Activated CD4-positive, alpha-beta T cell treated with anti-CD3 and anti-CD28 coated beads, Interleukin-2, amount 50 U/mL, for 24 hours (primary cell): ENCODE measurements at places on chromosomes 1 and 21.
A peak's percentile ranks its signal among the peaks of the same experiment; 100 is the strongest.

- DNase-seq = no peak
These were observed at the start of gene OR2T4 for GRCh38 chr1:248361121-248361715. OR2T4 (plus strand) TSS chr1:248361665; CDS start chr1:248361665, 0 bp downstream.

GRCh38 chr1:37177230-37177864, 143.0 kb upstream of the GRIK3 start:
- DNase-seq = no peak

DNA sequence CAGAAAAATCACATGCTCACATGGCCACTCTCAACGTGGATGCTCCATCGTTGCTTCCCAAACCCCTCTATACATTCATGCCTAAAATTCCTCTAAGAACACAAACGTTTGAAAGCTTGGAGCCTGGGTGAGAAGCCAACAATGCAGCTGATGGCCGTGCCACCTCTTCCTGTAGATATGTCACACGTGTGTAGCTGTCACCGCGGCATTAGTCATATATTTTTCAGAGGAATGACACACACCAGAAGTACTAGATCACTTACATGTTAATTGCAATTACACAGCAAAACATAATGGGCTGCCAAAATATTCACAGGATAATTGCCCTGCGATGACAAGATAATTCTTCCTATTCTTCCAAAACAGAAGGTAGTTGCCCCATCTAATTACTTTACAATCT, 112.7 kb upstream of the BACE2 start:
- no peak for DNase-seq

DNA sequence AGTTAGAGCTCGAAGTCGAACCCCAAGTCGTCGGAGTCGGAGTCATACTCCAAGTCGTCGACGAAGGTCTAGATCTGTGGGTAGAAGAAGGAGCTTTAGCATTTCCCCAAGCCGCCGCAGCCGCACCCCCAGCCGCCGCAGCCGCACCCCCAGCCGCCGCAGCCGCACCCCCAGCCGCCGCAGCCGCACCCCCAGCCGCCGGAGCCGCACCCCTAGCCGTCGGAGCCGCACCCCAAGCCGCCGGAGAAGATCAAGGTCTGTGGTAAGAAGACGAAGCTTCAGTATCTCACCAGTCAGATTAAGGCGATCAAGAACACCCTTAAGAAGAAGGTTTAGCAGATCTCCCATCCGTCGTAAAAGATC, 12.1 kb downstream of the SON start:
- DNase-seq = no peak

- DNase-seq = no peak
These were observed 118.4 kb upstream of the DEPDC1 start for GRCh38 chr1:68615312-68615711.

- DNase-seq = no peak
These were observed 39.6 kb downstream of the FCER1A start for GRCh38 chr1:159341736-159342135.

- no peak for DNase-seq
These were observed 9.0 kb downstream of the CREG1 start for GRCh38 chr1:167544447-167545093.

DNA sequence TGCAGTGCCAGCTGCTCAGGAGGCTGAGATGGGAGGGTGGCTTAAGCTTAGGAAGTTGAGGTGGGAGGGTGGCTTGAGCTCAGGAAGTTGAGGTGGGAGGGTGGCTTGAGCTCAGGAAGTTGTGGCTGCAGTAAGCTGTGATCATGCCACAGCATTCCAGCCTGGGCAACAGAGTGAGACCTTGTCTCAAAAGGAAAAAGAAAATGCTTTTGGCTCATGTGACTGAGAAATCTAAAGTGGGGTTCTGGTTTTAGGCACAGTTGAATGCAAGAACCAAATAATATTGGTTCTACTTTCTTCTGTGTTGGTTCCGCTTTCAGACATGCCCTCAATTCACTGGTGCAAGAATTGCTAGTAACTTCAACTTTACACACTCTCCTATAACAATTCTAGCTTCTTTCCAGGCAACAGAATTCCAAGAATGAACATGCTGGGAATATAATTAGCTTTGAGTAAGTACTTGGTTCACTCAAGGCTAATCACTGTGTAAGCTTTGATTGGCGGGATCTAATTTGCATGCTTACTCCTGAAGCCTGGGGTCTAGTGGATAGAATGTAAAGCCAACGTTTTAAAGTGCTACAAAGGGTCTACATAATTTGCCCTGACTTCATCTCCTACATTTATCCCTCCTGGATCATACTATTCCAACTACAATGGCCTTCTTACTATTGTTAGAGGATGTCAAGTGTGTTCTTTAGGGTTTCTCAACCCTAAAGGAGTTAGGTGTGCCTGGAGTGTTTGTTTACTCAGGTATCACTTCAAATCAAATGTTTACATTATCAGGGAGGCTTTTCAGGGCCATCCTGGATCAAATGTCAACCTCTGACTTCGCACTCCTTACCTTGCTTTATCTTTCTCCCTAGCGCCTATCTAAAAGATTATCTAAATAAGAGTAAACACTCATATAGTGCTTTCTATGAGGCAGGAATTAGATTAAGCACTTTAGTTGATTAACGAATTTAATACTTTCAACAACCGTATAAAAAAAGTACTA, 115.1 kb downstream of the SLC16A1 start:
- DNase-seq = no peak

DNA sequence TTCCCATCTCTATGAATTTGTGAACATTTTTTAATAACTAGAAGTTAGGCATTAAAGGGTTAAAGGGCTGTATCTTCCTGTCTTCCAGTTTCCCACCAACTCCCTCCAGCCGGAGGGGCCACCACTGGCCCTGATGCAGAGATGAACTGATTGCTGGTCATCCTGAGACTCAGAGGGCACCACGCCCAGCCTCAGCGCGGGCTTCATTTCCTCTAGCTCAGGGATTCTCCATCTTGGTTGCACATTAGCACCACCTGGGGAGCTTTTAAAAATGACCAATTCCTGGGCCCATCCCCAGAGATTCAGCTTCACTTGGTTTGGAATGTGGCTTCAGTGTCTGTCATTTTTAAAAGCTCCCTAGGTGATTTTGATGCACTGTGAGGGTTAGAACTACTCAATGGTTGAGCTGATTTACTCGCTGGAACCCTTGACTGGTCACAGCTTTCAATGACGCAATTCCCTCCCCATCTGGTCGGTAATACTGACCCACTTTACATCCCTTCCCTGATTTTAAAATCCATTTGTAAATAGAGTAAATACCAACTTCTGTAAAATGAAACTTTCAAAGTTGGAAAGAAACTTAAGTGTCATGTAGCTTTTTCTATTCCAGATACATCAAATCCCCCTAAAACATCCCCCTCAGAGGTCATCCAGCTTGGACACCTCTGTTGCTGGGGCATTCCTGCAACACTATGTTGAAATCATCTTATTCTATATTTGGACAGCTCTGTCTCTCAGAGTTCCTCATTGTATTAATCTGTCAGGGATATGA, 5.1 kb downstream of the NAV1 start:
- no peak for DNase-seq

DNA sequence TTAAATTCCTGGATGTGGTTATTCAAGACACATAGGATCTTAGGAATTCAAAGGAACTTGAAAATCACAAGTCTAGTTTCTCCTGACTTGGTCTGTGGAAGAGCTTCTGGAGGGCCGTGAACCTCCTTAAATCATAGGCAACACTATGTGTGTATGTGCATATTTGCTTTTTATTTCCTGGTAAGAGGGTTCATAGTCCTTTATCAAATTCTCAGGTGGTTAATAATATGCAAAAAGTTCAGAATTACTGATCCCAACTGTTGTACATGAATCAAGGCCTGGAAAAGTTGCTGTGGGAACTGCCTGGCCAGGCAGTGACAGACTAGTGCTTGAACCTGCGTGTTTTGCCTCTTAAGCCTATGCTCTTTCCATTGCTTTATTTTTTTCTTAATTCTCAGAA, 12.9 kb downstream of the MTR start:
- DNase-seq = no peak

DNA sequence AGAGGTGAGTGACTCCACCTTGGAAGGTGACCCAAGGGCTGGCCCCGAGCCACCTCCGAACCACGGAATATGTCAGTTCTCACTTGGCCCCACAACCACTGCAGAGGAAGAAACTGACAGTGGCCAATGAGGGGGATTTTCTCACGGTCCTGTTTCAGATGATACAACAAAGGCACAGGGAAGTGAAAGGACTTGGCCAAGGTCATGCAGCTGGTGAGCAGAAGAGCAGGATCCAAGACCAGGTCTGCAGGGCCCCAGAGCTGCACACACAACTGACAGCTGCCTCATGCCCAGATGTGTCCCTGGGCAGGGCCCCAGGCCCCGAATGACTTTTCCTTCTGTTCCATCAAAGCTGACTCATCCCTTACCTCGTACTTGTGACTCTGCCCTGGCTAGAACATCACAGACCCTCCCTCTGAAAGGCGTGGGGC, 25.8 kb upstream of the EVA1B start:
- no peak for DNase-seq

GRCh38 chr1:47934243-47934805, 62.9 kb downstream of the TRABD2B start:
- no peak for DNase-seq

DNA sequence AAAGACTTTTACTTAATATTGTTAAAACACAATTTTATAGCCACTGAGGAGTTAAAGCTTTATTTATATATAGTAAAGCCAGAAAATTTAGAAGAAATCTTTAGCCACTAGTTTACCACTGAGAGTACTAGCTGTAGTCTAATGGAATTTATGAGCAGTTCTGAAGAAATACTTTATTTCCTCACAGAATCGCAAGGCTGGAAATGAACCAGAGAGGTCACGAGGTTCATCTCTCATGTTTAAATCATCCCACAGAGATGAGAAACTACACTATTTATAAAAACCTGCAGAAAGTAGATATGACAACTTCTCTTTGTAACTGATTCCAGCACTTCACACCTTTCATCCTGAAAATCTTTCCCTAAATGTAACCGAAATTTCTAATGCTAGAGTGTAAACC, 26.0 kb downstream of the ADGRL4 start:
- no peak for DNase-seq

- DNase-seq = no peak
These were observed 69.8 kb downstream of the TNR start for GRCh38 chr1:175673371-175674150.

GRCh38 chr21:36461918-36462486, 17.9 kb downstream of the CLDN14 start:
- DNase-seq = no peak

DNA sequence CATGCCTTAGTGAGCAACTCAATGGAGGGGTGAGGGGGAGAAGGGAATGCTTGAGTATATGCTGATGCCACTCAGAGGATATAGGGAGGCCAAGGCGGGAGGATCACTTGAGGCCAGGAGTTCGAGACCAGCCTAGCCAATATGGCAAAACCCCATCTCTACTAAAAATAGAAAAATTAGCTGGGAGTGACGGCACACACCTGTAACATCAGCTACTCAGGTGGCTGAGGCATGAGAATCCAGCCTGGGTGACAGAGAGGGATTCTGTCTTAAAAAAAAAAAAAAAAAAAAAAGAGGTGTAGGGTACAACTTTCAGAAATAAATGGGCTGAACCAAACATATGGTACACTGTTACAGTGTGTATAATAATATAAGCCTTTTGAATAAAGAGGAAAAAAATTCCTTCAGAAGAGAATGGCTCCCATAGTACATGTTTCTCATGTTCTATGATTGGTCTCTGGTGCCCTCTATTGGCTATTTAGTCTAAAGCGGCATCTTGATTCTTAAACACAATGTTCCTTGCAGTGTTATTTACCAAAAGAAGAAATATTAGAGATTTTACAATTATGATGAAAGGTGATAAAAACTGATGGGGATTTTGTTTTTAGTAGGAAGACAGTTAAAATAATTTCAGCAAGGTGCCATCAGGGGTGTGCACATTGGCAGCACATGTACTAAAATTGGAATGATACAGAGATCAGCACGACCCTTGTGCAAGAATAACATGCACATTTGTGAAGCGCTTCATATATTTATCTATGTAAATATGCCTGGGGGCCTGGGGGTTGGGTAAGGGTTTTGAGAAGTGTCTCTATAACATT, 109.8 kb downstream of the PATJ start:
- peak; percentile 17 for DNase-seq

DNA sequence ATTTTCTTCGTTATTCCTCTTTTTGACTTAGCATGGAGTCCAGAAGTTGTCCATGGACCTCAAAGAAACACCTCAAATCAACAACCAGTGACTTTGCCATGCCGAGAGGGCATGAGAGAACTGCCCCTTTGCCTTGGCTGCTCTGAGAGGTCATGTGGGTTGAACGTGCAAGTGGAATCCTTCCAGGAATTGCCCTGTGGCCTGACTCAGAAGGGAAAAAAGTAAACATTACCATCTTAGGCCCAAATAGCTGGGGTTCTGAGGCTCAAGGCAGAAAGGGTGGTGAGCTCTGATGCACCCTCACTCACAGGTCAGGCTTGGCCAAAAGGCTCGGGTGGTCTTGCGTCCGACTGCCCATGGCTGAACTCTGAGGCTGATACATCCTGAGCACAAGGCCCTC, 15.1 kb downstream of the STUM start:
- DNase-seq = no peak

GRCh38 chr1:10042746-10043145, 10.0 kb downstream of the UBE4B start:
- no peak for DNase-seq

DNA sequence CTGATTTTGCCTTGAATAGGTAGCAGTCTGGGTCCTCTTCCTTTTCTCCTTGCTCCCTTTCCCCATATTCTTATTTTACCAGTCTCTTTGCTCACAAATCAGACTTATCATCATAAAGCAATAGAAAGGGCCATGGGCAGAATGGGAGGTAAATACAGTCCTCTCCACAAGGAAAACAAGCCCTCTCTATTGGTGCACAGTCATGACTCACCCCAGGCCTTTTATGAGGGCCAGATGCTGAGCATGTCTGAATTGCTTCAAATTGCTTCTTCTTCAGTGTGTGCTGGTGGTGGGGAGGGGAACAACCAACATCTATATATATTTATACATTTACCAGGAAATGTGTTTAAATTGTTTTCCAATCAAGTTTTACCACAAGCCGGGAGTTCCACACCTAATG, 75.2 kb downstream of the GFI1 start:
- no peak for DNase-seq

GRCh38 chr1:213345621-213346020, 294.6 kb downstream of the RPS6KC1 start:
- DNase-seq = no peak

- DNase-seq = no peak
These were observed 20.9 kb downstream of the SDC3 start for GRCh38 chr1:30887485-30888315.

DNA sequence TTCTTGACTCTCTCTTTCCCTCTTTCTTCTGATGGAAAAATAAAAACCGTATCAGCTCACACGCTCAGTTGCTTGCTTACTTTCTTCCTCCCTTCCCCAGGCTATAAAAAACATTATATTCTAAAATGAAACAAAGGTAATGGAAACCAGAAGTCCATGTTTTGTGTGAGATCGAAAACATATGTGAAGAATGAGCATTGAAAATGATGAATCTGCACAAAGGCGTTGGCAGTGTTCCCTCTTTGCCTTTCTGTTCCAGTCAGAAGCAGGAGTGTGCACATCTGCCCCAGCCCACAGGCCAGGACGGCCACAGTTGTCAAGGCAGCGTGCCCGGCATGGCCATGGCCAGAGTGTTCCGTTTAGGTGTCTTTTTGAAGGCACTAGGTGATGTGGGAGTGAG, 185.3 kb upstream of the USP24 start:
- no peak for DNase-seq
